ENCODE measurements at places on chromosomes 12 and 14. TPM values are rescaled to one million over a fixed set of nuclear protein-coding genes. Genes with fewer than 3 reads are reported as not detected.

The FBLN5 gene
- 121 TPM for total RNA-seq

The RPGRIP1 gene
- 0.38 TPM for total RNA-seq

DNA sequence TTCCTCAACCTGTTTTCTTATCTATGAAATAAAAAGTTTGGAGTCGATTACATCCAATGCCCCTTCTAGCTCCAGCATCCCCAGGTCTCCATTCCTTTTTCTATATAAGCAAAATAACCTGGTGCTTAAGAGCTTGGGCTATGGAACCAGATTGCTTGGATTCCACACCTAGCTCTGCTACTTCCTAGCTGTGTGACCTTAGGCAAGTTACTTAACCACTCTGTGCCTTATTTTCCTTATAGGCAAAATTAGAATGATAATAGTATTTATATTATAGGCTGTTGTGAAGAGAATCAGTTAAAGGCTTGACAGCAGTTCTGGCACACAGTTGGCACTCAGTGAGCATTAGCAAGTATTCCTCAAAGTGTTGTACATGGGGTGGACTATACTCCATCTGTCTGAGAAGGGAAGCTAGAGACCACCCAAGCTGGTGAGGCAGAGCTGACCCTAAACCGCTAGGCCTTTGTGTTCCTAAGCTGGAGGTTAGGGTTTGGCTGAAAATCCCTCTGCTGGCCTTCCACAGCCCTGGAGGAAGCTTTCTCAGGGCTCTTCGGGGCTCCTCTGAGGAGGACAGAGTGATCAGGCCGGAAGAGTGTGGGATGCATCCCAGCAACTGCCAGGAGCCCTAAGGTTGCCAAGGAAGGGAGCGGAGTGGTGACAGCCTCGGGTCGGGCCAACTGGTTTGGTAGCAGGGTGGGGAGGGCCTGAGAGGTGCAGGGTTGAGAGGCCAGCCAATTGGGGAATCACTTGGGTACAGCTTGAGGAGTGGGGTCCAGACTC is 6.0 kb upstream of the KRT4 start:
- DNase-seq: no peak

DNA sequence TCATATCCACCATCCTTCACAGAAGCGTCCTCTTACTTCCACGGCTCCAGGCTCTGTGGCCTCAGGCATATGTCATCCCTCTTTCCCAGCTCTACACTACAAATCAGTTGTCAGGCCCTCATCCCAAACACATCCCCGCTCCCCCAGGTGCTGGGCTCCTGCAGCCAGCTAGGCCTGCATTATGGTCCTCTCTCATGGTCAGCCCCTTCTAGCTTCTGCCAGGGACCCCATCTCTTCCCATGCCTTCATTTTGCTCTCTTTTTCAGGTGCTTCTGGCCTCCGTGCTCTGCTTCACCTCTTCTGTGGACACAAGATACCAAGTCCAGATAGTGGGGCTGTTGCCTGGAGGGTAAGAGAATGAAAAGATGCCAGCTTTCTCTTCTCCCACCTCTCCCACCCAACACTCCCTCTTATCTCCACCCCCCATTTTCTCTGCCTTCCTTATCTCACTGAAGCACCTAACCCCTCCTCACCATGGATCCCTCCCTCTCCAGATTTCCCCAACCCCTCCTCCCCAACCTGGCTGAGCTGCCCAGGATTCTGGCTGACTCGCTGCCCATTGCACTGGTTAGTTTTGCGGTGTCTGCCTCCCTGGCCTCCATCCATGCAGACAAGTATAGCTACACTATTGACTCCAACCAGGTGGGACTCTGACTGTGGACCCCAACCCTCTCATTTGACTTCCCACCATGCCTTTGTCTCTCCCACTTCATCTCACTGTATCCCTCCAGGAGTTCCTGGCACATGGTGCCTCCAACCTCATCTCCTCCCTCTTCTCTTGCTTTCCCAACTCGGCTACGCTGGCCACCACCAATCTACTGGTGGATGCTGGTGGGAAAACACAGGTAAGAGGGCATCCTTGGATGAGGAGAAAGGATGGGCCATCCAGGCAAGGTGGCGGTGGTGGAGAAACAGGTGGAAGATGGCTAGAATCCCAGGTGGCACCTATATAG is 10.4 kb downstream of the B4GALNT1 start:
- no peak for DNase-seq

- DNase-seq: no peak
Measured at GRCh38 chr14:52885230-52885629, 65.6 kb downstream of the FERMT2 start.

DNA sequence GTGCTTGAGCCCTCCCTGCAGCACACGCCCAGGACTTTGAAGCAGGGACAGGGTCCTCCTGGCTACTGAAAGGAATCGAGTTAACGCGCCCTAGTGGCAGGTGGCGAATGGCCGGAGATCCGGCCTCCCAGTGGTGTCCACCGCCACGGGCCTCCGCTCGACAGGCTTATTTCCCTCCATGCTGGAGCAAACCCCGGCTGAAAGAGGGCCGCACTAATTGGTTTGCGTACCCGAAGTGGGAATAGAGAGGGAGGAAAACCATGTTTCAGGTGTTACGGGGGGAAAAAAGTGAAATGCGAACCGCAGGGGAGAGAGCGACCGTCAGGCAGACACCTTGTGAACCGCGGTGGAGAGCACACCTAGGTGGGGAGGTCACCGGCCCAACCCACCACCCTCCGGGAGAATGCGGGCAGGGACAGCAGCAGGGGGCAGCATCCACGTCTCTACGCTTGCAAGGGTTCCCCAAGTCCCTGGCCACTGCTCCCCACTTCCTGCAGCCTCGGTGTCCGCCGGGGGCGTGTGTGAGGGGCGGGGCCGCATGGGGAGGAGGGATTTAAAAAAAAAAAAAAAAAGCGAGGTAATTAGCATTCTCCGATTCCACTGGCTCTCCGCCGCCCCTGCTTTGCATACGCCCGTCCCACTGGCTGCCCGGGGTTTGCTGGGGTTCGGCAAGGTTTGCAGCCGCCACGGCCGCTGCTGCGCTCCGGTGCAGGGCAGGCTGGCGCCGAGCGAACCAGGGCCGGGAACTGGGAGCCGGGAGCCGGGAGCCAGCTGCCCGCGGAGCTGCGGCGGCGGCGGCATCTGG is 224.6 kb upstream of the CRY1 start:
- peak; percentile 85 for DNase-seq

The PRIMA1 gene
- total RNA-seq: 3.9 TPM

DNA sequence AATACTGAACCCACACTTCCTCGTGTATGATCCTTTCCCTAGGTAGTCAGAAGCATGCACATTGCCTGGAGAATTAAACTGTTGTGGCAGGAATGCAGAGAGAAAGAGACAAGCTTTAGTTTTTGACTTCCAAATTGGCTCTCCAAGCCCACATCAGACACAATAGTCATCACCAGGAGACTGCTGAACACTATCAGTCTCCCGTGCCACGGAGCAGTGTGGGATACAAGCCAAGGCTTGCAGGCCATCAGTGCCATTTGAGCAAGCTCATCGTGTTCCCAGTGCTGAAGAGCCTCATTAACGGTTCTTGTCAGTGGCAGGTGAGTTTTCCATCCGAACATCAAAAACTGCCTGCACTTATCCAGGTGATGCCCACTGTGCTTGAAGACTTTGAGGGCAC is 410.8 kb downstream of the NAV3 start:
- no peak for DNase-seq

- DNase-seq: peak; percentile 18
Measured at GRCh38 chr14:100538351-100539002, 48.7 kb downstream of the BEGAIN start.

GRCh38 chr14:31978423-31978822 is 98.7 kb upstream of the ARHGAP5 start:
- no peak for DNase-seq

GRCh38 chr12:101200824-101201223 is 9.2 kb downstream of the SLC5A8 start:
- no peak for DNase-seq

The SPX gene
- total RNA-seq: 2.6 TPM

DNA sequence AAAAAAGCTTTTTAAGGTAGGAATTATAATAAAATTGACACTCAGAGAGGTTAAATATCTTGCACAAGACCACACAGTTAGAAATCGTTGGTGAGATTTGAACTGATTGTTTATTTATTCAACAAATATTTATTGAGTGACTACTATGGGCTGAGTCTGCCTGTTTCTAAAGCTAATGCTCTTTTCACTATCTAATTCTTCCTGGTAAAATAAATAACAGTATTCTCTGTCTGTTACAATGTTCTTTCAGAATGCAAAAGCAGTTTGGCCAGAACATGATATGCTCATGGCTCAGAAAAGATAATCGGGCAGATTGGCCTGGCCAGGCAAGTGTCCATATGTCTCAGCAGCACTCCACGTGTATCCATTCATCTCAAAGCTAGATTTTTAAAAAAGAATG is 82.0 kb downstream of the BTG1 start:
- no peak for DNase-seq

DNA sequence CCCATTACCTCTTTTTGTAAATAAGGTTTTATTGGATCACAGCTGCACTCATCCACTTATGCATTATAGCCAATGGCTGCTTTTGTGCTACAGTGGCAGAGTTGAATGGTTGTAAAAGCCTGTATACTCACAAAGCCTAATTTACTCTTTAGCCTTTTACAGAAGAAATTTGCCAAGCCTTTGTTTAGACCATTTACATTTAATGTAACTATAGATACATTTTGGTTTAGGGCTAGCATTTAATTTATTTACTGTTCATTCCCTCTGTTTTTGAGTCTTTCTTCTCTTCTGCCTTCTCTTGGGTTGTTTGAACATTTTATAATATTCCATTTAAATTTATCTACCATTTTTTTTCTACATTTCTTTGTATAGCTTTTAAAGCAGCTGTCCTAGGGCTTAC is 217.1 kb upstream of the AMIGO2 start:
- no peak for DNase-seq

DNA sequence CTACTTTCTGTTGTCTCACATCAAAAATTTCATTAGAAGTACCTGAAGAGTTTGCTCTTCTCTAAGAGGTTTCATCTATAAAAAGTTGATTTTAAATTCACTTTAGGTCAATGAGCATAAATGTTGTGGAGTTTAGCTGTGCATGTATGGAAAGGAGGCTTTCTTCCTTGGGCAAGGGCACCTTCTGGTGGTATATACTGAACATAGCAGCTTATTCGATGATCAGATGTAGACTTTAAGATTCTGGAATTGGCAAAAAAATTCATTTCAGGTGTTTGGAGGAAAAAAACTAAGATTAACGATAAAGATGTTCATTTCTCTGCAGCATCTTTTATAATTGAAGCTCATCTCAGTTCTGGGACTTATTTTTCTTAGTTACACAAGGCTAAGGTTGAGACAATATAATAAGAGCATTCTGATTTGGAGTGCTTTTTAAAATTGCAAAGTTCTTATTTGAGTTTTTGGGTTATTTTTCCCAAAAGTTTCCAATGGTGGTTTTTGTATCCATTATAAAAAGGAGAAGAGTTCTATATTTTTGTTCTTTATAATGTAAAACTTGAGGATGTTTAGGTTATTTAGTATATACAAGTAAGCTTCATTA is 46.8 kb downstream of the TMEM117 start:
- no peak for DNase-seq

DNA sequence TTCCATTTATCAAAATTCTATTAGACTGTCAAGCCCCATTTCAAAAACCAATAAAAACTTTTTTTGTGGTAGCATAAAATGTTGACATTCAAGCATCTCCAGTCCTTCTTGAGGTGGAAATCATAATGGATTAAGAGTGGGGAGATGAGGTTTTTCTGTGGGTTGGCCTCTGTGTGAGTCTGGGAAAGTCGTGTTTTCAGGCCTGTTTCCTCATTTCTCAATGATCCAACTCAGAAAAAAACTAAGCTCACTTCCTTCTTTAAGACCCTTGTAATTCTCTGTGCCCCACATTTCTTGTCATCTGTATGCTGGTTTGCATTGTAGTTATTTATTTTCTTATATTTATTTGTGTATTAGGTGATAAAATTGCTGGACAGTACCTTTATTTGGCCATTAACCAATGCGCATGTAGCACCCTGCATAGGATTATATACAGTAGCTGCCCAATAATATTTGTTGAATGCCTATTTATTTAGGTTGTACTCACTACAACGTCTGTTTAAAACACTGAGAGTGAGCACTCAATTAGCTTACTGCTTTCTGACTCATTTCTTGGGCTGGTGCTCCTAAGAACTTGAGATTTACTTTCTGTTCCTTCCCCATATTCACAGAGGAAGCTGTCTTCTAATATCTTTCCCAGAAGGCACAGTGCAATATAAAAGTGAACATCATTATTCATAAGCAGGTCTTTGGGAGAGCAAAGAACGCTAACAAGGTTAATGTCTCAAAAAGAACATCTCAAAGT is 121.9 kb downstream of the DNAI7 start:
- no peak for DNase-seq

The KRT2 gene
- not detected for total RNA-seq

The MNAT1 gene
- total RNA-seq: 27.2 TPM

The TAS2R13 gene
- total RNA-seq: 0.44 TPM

DNA sequence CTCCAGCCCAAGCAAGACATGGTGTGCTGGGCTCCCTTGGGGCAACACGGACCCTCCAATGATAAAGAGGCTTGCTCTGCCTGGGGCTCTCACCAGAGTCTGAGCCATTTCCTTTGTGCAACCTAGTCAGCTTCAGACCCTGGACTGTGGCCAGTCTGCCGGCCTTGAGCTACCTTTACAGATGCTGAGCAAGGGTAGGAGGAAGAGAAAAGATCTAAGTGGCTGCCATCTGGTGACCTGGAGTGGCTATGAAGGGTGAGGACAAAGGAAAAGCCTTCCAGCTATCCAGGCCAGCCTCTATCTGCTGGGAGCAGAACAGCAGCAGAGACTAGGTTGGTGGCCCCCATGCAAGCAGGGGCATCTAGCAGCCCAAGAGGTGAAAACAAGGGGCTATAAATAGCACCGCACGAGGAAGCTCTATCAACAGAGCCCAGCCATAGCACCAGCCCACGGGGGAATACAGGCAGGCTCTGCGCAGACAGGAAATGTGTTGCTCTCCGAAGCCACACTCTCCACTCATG is 230.1 kb downstream of the FOXN3 start:
- no peak for DNase-seq

- DNase-seq: no peak
Measured at GRCh38 chr12:113786107-113786506, 180.0 kb downstream of the RBM19 start.

The PDE3A gene
- 66.8 TPM for total RNA-seq

GRCh38 chr12:93440043-93440835 is 1.5 kb downstream of the UBE2N start:
- DNase-seq: no peak

GRCh38 chr14:104798300-104799243 is 2.3 kb upstream of the ZBTB42 start:
- no peak for DNase-seq

DNA sequence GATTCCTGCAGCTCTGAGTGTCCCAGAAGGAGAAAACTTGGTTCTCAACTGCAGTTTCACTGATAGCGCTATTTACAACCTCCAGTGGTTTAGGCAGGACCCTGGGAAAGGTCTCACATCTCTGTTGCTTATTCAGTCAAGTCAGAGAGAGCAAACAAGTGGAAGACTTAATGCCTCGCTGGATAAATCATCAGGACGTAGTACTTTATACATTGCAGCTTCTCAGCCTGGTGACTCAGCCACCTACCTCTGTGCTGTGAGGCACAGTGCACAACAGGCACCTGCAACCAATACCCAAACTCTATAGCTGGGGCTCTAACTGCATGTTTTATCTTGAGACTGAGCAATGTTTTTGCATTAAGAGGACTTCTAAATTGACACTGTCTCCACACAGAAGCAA is 379.2 kb upstream of the OR4E1 start:
- no peak for DNase-seq

- no peak for DNase-seq
Measured at GRCh38 chr14:51424561-51425251, 184.7 kb downstream of the TMX1 start.

The C14orf39 gene
- total RNA-seq: not detected

The FAR2 gene
- total RNA-seq: 6.2 TPM

The OVCH1 gene
- total RNA-seq: 0.31 TPM

The SRRM4 gene
- 0.21 TPM for total RNA-seq

The PAWR gene
- total RNA-seq: 26.1 TPM
